MG63 (cell line): ENCODE measurements at places on chromosomes 4 and X. TPM values are rescaled to one million over a fixed set of nuclear protein-coding genes. Genes with fewer than 3 reads are reported as not detected.
A peak's percentile ranks its signal among the peaks of the same experiment; 100 is the strongest.

Gene F9
- total RNA-seq: not detected in 2 replicates

Gene ARMCX4
- not detected in 2 replicates for total RNA-seq

Gene CXorf49
- not detected in 2 replicates for total RNA-seq

Gene MED14
- 4.5 and 25.9 TPM in 2 replicates for total RNA-seq

Gene ZFYVE28
- 1.5 and 3.1 TPM in 2 replicates for total RNA-seq

Gene OTC
- total RNA-seq: not detected in 2 replicates

GRCh38 chrX:10329984-10330383 lies 173.2 kb downstream of the CLCN4 start:
- no peak for DNase-seq

DNA sequence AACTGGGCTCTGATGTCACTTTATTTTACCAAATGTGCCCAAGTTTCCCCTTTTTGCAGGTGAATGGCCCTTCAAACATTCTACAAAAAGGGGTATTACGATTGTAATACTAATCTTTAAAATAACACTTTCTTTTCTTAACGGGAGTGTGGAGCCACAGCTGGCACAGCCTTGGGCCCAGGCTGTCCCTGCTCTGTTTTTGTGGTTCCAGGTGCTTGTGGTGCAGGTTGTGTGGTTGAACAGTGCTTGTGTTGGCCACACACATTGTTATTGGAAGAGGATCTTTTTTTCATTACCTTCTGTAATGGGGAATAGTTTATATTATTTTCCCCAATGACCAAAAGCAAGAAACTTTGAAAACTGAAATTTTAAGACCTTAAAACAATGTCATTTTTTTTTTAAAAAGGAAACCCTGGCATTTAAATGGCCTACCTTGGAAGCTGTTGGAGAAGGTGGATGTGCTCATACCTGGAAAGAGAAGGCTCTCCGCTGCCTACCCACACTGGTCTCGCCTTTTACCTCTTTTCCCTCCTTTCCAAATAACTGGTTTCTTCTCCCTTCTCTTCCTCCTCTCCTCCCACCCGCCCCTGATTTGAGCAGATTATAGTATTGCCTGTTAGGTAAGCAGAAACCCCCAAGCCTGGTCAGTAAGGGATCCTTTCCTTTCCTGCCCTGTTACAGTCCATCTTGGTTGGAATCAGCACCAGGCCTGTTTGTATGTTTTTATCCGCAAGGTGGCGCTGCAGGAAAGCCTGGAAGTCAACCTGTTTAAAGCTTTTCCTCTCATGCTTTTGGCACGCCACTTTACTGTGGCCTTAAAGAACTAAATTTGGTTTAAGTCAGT lies 28.6 kb downstream of the HADH start:
- peak; percentile 32 for DNase-seq

DNA sequence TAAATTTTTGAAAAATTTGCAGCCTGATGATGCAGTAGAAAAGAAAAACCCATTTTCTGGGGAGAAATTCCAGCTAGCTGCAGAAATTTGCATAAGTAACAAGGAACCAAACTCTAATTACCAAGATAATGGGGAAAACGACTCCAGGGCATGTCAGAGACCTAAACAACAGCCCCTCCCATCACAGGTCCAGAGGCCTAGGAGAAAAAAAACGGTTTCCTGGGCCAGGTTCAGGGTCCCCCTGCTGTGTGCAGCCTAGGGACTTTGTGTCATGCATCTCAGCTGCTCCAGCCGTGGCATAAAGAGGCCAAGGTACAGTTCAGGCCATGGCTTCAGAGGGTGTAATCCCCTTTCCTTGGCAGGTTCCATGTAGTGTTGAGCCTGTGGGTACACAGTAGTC lies 733.7 kb upstream of the CT83 start:
- DNase-seq: no peak

DNA sequence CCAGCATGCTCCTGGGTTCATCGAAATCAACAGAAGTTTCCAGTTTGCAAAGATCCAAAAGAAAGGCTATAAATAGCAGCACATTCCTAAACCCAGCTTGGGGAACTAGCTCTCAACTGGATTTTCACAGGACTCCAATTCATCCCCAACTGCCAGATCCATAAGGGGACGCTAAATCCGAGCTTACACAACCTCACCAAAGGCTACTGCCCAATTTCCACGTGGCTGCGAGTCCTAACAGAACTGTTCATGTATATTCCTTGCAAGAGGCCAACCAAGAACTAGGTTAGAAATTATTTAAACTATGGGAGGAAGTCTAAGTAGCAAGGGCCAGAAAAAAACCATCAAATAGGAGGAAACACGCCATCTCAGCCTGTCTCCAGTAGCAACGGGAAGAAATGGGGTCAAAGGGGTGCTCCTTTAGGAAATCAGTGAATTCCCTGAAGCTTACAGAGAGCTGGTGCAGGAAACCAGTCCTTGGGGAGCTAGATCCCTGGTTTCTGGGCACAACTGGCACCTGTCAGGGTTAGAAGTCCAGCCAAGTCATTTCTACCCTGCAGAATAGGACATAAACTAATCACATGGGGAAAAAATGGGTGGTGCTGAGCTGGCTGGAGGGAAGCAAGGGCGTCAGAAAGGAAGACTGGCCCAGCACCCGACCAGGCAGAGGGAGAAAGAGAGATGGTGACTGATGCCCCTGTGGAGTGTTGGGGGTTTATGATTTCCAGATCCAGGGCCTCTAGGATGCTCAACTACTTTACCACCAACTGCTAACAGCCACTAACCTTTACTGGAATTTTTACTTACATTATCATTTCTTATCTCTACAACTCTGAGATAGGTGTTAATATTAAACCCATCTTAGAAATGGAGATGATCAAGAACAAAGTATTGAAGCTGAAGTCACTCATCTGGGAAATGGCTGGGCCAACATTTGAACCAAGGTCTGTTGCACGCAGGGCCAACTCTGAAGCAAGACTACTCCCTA lies 20.5 kb downstream of the RELL1 start:
- DNase-seq: no peak

GRCh38 chr4:92658318-92658717 lies 354.6 kb downstream of the GRID2 start:
- no peak for DNase-seq

- no peak for DNase-seq
Observed at GRCh38 chr4:135238940-135239339, 1037.4 kb upstream of the PABPC4L start.

DNA sequence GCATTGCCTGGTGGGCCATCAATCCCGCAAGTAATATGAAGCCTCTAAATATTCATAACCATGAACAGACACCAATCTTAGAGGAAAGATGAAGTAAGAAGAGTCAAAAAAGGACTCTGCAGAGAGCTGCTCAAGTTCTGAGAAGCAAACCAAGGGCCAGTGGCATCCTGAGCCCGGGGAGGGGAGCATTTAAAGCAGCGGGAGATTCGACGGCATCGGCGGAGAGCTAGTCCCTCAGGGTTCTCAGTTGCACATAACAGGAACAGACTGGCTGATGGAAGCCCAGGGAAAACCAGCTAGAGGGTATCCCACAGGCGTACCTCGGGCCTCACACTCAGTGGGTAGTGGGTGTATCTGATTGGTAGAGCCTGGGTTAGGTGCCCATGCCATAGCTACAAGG lies 4.9 kb upstream of the PNMA6E start:
- DNase-seq: no peak

GRCh38 chr4:6236816-6237390 lies 32.7 kb upstream of the WFS1 start:
- DNase-seq: no peak

GRCh38 chr4:158176108-158176507 lies 3.3 kb upstream of the GASK1B start:
- peak; percentile 44 for DNase-seq

DNA sequence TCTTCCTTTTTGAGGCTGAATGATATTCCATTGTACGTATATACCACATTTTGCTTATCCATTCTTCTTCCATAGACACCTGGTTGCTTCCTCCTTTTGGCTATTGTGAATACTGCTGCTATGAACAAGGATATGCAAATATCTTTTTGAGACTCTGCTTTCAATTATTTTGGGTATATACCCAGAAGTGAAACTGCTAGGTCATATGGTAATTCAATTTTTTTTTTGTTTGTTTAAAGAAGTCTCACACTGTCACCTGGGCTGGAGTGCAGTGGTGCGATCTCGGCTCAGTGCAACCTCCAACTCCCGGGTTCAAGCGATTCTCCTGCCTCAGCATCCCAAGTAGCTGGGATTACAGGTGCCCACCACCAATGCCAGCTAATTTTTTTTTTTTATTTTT lies 75.3 kb downstream of the METTL14 start:
- no peak for DNase-seq

GRCh38 chr4:36651253-36651652 lies 369.8 kb downstream of the DTHD1 start:
- DNase-seq: no peak

GRCh38 chr4:81684352-81684751 lies 212.6 kb upstream of the RASGEF1B start:
- DNase-seq: no peak
